A549 (cell line): ENCODE measurements at places on chromosomes 4 and X. TPM values are rescaled to one million over a fixed set of nuclear protein-coding genes. Genes with fewer than 3 reads are reported as not detected.

- DNase-seq, result peak; percentile 68
Observed at GRCh38 chr4:183986971-183987946, 82.2 kb downstream of the STOX2 start.

DCLK2 gene
- polyA plus RNA-seq, result 10.3 to 13.0 TPM (median 11.6 TPM) in 3 replicates

DNA sequence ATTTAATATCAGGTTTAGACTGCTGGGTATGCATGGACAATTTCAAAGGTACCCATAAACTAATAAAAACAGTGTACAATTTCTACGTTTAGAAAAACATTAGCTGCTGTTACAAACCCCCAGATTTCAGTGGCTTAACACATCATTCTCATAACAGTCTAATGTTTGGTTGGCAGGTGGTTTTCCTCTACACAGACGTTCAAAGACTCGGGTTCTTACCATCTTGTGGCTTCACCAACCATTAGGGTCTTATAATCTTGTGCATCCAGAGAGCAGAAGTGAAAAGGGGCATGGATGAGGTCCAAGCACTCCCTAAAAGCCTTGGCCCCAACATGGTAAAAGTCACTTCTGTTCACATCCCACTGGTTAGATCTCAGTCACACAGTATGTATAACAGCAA, 71.6 kb downstream of the SH3RF1 start:
- no peak for DNase-seq

DNA sequence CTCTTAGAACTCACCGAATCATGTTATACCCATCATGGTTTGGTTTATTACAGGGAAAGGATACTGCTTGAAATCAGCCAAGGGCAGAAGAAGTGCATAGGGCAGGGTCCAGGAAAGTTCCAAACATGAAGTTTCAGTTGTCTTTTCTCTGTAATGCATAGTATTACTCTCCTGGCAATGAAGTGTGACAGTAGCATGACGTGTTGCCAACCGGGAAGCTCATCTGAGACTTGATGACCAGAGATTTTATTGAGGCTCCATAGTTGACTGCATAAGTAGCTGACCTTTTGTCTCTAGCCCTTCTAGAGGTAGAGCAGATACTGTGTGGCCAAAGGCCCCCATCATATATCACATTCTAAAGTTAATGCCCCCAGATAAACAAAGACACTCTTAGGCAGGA, 72.1 kb downstream of the BEND4 start:
- no peak for DNase-seq

GRCh38 chr4:181157647-181158046, 1085.6 kb upstream of the TENM3 start:
- DNase-seq, result no peak

DNA sequence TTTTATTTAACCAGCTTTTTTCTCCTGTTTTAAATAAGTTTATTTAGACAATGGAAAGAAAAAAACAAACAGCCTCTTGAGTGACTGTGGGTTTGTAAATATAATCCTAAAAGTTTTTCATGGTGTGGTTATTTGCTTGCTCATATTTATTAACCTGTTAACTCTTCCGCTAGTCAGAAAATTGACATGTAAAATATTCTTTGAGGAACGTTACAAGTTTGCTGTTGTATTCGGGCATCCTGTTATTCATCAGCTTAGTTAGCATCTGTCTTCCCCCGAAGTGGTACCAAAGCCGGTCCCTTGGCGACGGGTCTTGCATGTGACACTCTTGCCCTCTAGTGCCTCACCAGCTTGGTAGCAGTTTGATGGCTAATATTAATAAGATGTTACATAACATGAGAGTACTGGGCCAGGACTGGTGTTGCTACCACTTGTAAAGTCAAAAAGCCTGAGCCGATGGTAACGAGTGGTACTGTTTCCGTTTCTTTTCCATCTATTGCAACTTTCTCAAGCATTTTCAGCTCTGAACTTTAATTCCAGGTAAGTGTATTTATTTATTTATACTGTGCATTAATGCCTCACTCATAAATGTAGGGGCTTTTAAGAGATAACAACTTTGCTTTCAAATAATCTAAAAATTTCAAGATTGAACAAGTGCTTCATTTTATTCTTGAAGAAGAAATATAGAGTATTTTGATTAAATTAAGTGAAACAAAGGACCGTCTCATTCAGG, at the start of gene NDST3:
NDST3 (plus strand) TSS at position 434 of the 733 bp plus-strand sequence. CDS start 19,425 bp downstream, outside the sequence.
- peak; percentile 44 for DNase-seq
